Mammary epithelial cell (primary cell): ENCODE measurements at places on chromosomes 6 and 20. TPM values are rescaled to one million over a fixed set of nuclear protein-coding genes. Genes with fewer than 3 reads are reported as not detected.
A peak's percentile ranks its signal among the peaks of the same experiment; 100 is the strongest.

The ABT1 gene
- total RNA-seq = 12.1 and 15.9 TPM in 2 replicates

The RIPOR2 gene
- 0.11 and 0.19 TPM in 2 replicates for total RNA-seq

- DNase-seq = no peak
These were observed 133.5 kb downstream of the SCML4 start for GRCh38 chr6:107690643-107691061.

GRCh38 chr6:132161283-132161682 lies 210.1 kb upstream of the CCN2 start:
- peak; percentile 40 for DNase-seq

GRCh38 chr6:79372757-79373156 lies 138.3 kb upstream of the HMGN3 start:
- DNase-seq = no peak

GRCh38 chr20:54711071-54711470 lies 235.7 kb downstream of the DOK5 start:
- no peak for DNase-seq

- no peak for DNase-seq
These were observed 65.8 kb upstream of the PTCHD4 start for GRCh38 chr6:48176645-48177308.
